ENCODE measurements at places on chromosomes 4 and X.
A peak's percentile ranks its signal among the peaks of the same experiment; 100 is the strongest.

- DNase-seq: peak; percentile 20
Observed at GRCh38 chrX:39630344-39630743, 467.4 kb downstream of the BCOR start.

DNA sequence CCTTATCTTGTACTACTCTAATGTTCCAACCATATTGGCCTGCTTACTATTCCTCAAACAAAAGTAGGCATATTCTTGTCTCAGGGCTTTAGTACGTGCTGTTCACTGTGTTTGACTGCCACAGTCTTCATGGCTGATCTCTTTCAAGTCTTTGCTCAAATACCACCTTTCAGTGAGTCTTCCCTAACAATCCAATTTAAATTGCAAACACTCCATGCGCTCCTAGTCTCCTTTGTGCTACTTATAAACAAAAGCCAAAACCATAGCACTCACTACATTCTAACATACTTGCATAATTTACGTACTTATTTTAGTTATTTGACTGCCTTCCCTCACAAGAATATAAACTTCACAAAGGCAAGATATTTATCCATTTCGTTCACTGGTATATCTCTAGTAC, 1.7 kb upstream of the ART3 start:
- no peak for DNase-seq

DNA sequence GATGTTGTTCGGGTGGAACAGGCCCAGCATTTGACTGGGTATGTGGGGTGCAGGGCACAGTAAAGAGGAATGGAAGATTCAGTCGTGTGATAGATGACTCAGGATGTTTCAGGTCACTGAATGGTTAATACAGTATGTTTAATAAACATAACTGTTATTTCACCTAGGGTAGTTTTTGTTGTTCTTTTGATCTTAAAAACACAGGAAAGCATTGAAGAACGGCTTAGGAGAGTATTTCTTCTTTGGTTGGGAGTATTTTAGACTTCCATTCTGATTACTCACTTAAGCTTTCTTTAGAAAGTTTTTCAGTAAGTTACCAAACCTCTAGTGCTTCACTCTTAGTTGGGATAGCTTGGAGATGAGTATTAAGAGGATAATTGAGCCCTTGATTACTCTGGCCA, 62.3 kb downstream of the STAG2 start:
- DNase-seq: peak; percentile 4

DNA sequence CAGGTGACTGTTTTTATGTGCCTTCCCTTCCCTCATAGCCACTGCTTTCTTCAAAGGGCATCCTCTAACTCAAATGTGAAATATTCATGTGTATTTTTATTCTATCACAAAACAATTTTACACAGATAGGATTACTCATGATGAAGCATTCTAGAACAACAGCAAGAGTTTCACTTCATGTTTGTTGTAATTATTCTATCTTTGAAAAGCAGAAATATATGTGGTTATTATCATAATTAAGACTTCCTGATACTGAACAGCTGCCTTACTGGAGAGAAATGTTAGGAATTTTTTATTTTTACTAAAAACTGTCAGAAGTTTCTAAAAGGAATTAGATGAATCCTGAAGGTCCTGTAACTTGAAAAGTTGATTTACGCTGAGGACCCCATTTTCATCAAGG, 229.1 kb downstream of the PALLD start:
- DNase-seq: no peak

GRCh38 chrX:45619290-45619689, 418.6 kb upstream of the DIPK2B start:
- no peak for DNase-seq

- DNase-seq: no peak
Observed at GRCh38 chr4:59712470-59712869, 1487.7 kb upstream of the ADGRL3 start.

- DNase-seq: no peak
Observed at GRCh38 chrX:55754861-55755294, 37.3 kb downstream of the RRAGB start.

DNA sequence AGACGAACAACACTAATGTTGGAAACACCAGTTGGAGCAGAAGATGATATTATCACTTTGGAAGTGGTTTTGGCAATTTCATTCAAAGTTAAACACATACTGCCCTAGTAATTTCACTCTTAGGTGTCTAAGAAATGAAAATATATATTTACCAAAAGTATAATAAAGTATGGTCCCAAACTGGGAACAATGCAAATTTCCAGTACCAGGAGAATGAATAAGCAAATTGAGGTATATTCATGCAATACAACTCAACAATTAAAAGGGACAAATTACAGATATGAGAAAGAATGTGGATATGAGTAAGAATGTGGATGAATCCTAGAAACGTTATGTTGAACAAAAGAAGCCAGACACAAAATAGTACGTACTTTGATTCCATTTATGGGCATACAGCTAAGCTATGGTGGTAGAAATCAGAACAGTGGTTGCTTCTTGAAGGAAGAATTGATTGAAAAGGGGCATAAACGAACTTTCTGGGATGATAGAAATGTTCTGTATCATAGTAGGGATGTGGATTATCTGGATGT, 10.0 kb downstream of the ELMOD2 start:
- no peak for DNase-seq

- no peak for DNase-seq
Observed at GRCh38 chrX:20011608-20012007, 20.7 kb upstream of the BCLAF3 start.

DNA sequence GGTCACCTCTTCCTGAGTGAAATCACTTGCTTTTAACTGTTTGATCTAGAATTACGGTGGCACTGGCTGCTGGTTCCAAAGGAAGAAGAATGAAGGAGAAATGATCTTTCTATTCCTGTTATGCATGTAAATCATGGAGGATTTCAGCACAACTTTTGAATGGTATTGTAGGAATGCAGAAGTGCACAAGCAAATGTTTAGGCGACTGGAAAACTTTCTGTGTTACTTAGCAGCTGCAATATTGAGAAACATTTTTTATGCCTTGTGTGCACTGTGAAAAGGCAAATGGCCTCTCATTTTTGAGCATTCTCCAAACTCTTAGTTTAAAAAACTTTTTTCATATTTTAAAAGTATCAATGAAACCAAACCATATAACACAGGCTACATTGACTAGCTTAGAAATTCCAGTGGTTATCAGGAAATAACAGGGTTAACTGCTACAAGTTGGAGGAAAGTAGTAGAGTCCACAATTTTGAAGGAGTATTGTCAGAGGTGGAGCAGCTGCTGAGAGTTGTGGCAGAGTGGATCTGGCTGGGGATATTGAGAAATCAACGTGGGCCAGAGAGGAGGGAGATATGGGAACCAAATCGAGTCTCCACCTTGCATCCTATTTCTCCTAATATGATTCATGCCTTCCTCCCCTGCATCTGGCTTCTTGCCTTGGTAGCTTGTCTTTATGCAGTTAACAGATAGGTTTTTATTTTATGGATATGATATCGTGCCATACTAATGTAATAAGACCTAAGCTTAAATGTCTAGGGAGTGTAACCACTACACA, 32.0 kb upstream of the FHL1 start:
- DNase-seq: no peak

DNA sequence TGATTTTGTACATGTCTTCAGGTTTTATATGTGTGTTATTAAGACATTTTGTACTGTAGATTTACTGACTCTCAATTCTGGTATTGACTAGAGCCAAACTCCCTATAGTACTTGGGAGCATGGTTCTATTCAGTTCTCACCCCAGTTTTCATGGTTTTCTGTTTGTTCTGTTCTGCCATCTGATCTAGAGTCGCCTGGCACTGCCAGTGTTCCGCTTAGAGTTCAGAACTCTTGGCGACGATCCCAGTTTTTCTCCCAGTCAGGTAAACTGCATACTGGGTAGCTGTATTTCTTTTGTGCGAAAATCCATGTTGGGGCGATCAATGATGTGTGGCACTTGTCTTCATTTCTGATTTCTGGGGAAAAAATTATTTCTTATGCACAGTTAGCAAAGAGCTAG, 78.0 kb downstream of the PHOX2B start:
- no peak for DNase-seq

- DNase-seq: peak; percentile 97
Observed at GRCh38 chr4:10180603-10180926, 64.0 kb upstream of the WDR1 start.

DNA sequence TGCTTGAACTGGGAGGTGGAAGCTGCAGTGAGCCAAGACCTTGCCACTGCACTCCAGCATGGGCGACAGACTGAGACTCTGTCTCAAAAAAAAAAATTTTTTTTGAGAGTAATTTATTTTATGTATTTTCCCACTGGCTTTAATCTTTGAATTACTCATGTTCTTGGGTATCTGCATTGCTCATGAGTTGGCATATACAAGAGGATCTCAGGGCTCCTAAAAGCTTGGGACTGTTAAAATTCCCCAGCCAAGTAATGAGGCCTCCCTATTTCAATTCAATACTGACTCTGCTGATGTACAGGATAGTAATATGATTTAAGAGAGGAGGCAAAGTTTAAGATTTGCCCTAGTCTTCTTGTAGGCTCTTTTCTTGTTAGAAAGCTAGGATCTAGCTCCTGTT, 6.2 kb downstream of the IL21 start:
- no peak for DNase-seq

DNA sequence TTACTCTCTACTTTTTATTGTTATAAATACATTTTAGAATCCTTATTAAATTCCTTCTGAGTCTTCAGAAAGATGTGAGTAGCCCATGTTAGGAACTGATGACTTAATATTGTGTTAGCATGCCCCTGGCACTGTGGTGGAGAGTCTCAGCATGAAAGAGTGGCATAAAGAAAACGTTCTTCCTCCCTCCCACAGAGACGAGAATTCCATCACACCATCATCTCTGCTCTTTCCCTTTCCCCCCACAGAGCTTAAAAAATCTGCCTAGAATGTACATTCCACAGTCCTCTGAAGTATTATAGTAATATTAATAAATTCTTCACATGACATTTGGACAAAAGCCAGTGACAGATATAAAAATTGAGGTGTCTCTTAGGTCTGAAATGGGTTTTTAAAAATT, 117.8 kb upstream of the DKK2 start:
- no peak for DNase-seq

DNA sequence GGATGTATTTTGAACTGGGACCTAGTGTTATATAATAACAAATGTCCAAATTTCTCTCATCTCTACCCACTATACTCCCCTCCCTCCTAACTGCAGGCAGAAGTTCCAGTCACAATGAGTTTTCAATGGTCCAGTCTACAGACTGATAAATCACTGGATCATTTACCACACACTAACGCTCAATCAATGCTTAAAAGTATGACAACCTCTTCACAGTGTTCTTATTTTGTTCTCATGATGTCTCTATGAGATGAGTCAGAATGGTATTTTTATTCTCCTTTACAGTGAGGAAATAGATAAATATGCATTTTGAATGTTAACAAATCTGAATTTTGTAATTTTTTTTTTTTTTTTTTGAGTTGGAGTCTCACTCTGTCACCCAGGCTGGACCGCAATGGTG, 83.7 kb upstream of the ETNPPL start:
- DNase-seq: no peak

GRCh38 chrX:154991039-154991438, 31.5 kb downstream of the F8 start:
- no peak for DNase-seq

DNA sequence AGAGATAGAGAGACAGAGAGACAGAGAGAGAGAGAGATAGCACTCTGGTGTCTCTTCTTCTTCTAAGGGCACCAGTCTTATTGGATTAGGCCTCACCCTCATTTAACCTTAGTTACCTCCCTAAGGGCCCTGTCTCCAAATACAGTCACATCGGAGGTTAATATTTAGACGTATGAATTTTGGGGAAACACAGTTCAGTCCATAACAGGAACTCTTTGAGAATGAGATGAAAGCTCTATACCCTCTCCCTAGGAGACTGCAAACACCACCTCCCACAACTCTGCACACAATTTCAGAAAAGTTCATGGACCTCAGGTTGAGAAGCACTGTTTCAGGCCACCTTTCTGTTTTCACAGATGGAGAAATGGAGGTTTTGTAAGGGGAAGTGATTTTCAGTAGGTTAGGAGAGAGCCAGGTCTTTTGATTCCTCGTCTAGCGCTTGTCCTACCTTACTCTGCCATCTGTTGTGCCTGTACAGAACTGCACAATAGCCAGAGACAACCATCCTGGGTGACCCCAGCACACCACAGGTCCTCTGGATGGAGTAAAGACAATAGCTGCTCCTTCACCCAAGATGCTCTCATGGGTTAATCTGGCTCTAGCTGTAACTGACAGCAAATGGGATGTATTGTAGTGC, 16.9 kb upstream of the LOC101059915 start:
- DNase-seq: peak; percentile 9

DNA sequence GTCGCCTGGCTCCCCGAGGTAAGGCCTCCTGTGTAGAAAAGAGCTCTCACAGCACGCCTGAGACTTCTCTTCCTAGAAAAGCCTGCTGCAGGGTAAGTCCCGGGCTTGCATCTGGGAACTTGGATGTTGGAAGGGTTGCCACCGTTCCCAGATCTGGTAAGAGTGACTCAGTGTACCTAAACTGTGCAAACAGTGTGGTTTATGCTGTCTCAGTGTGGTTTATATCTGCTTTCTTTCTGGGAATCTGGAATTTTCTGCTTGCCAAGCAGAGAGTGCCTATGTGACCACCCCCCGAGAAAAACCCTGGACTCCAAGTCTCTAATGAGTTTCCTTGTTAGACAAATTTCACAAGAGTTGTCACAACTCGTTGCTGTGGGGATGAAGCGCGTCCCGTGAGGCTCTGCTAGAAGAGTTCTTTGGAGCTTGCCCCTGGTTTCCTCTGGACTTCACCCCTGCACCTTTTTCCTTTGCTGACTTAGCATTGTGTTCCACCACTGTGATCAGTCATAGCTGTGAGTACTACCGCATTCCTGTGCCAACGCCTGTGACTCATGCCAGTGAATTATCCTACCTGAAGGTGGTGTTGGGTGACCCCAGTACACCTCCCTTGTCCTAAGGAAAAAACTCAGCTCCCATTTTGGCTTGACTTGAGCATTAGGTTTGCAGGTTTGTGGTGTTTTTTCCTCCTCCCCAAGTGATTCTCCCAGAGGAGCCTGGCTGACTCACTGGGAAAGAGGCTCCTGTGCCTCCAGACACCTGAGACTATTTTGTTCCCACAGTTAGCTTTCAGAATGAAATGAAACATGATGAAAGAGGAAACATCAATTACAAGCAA, 14.5 kb downstream of the SLC2A9 start:
- no peak for DNase-seq

- DNase-seq: peak; percentile 18
Observed at GRCh38 chr4:156884183-156884582, 87.4 kb downstream of the PDGFC start.

DNA sequence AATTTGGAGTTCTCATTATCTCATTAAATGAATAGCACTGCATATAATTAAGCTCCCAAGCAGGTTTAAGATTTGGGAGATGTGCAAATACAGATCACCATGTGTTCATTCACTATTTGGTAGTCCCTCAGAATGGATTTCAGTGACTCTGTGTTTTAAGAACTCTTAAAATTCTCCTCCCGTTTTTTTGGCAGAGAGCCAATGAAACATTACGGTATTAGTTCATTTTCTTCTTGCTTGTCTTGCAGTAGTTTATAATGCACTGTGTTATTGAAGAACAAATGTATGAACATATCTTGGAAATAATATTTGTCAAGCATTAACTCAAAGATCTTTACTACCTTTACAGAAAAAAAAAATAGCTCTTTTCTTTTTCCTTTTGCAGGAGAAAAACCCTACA, 32.7 kb downstream of the KLF3 start:
- DNase-seq: no peak

Measured in OCI-M1 (cell line).